ENCODE measurements at places on chromosomes 13 and 19.

GRCh38 chr13:108037348-108037747 is 178.0 kb downstream of the LIG4 start:
- no peak for DNase-seq

DNA sequence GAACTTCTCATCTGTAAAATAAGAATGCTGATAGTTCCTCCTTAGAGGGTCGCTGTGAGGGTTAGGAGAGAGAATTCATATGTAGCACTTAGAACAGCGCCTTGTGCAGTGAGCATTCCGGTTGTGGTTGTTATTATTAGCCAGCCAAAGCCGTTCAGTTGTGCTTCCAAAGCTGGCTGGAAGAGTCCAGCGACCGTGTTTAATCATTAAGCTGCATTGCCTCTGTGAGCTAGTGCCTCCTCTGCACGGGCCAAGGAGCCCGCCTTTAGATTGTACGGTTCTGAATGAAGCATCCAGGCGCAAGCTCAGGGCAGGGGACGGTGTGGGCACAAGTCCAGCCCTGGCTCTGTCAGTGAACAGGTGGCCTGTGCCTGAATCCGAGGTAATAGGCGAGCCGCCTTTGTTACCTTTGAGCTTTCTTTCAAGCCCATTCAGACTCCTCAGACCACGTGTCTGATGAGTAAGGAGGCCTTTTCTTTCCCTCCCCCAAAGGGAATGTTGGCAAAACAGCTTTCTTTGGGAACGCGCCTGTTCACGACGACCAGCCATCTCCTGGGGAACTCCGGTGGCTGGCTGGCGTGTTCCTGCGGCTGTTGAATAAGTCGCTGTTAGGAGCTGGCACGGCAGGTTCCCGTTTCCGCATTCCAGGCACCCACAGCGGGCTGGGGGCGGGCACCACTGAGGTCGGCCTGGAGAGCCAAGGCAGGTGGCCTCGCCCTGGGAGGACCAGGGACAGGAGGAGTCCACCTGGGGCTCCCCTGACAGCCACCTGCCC is 25.1 kb downstream of the SIPA1L3 start:
- peak; percentile 67 for DNase-seq

GRCh38 chr13:95754069-95754468 is 77.1 kb downstream of the DNAJC3 start:
- DNase-seq: no peak

DNA sequence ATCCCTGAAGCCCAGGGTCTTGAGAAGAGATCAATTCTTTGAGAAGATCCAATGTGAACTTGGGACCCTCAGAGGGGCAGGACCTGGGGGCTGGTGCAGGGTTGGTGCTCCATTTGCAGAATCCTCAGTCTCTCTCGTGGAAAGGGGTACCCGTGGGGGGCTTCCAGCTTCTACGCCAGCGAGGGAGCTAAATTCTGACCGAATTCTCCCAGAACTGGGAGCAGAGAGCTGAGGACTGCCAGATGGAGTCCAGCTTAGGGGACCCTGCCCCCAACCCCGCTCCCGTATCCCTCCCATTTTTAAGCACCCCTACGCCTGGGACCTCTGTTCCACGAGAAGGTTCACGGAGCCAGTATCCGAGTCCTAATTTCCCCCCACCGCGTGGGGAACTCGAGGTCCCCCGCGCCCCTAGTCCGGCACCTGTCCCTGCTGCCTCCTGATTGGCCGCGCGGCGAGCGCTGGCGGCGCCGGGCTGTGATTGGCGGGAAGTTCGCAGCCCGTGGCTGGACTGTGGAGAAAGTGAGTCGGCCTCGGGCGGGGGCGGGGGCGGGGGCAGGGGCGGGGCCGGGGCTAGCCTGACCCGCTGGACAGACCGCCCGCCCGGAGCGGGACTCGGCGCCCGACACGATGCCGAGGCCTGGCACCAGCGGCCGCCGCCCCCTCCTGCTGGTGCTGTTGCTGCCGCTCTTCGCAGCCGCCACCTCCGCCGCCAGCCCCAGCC is 4.4 kb upstream of the LTBP4 start:
- no peak for DNase-seq

DNA sequence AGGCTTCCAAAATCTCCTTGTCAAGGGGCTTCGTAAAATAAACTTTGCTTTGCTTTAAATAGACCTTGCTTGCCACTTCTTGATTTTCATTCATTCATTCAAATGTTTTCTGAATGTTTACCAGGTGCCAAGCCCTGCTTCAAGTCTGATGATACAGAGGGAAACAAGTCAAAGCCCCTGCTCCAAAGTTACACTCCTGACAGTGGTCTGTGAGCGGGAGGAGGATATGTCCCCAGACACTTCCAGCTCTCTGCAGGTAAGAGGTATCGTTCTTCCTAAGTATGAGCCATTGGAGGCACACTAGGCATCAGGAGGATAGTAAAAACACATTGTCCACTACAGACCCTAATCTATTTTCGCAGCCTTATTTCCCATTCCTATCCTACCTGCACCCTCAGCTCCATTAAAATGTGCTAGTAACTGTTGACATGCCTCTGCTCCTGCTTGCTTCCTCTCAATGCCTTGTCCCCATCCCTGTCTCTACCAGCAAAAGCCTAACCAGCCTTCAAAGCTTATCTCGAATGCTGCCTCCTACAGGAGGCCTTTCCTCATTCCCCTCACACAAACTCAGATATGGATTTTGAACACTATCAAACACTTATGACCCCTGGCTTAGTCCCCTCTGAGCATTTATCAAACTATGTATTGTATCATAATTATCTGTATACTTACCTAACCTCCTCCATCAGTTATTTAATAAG is 6.2 kb upstream of the WBP4 start:
- DNase-seq: no peak

- no peak for DNase-seq
Observed at GRCh38 chr19:28569132-28570131, 643.5 kb downstream of the UQCRFS1 start.

GRCh38 chr13:70568571-70568970 is 460.3 kb upstream of the KLHL1 start:
- DNase-seq: peak; percentile 71

GRCh38 chr13:28000567-28000966 is 12.1 kb upstream of the URAD start:
- DNase-seq: no peak

GRCh38 chr19:10670182-10670581 is 16.0 kb downstream of the ILF3 start:
- DNase-seq: no peak

DNA sequence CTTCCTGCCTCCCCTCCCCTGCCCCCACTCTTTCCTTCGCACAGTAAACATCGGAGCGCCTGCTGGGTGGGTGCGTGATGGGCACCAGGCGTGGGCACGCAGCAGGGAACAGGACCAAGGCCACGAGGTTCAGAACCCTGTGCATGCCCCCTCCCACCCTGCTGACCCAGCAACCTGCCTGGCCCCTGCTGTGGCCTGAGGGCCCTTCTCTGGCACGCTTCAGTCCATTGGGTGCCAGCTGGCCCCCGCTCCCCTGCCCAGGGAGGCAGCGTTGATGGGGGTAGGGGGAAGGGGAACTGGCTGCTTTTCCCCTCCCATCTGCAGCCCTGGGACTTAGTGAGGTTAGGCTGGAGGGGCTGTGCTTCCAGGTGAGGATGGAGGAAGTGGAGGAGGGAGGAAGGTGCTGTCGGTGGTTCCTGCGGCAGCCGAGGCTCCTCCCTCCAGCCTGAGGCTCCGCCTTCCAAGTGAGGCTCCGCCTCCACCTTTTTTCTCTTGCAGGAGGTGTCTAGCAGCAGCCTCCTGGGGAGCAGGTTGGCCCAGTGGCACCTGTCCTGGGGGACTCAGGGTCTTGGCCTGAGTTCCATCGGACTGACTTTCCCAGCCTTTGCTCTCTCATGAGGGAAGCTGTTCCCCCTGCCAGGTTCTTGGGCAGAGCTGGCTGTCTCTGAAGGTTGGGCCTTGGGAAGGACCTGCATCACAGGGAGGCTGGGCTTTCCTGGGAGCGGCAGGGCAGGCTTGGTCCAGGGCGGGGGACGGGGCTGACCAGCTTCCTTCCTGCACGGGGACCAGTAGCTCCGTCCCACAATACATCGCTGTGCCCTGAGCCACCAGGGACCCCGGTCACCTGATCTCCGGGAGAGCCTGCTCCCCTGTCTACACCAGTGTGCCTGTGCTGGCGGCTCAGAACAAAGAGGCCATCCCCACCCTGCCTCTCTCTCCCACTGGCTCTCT is 7.3 kb downstream of the PIAS4 start:
- DNase-seq: no peak

GRCh38 chr19:1987197-1988187 is 28.0 kb downstream of the BTBD2 start:
- DNase-seq: no peak

DNA sequence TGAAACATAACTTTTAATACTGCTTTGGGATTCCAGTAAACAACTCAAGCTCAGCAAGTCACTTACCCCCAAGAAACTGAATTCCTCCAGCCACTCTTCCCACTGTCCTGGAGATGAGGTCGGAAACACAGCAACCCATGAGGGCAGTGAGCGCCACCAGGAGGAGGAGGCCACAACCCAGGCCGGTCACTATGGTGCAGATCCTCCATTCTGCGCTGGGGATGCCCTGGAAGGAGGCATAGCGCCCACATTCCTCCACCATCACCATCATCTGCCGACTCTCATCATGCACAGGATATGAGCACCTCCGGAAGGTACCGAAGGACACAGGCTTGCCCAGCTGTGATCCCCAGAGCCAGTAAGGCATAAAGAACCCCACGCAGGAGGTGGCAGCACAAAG is 2.2 kb downstream of the LHFPL6 start:
- DNase-seq: peak; percentile 56

DNA sequence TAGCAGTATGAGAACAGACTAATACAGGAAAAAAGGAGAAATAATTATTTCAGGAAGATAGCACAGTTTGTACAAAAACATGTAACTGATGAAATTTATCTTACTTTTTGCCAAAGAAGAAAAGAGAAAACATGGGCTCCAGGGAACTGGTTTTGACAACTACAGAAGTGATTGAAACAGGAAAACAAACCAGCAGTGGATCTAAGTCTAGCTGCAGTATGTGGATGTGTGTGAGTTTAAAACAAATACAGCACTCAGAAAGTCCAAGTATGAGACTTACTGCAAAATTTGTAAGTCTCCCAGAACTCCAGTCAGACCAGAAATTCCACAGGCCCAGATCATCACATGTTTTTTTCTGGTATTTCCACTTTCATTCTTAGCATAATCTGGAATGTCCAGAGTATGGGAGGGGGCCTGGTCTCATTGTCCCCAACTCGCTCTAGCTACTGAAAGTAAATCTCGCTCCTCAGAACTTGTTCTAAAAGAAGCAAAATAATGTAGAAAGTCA is 259.5 kb downstream of the NHLRC3 start:
- DNase-seq: no peak

DNA sequence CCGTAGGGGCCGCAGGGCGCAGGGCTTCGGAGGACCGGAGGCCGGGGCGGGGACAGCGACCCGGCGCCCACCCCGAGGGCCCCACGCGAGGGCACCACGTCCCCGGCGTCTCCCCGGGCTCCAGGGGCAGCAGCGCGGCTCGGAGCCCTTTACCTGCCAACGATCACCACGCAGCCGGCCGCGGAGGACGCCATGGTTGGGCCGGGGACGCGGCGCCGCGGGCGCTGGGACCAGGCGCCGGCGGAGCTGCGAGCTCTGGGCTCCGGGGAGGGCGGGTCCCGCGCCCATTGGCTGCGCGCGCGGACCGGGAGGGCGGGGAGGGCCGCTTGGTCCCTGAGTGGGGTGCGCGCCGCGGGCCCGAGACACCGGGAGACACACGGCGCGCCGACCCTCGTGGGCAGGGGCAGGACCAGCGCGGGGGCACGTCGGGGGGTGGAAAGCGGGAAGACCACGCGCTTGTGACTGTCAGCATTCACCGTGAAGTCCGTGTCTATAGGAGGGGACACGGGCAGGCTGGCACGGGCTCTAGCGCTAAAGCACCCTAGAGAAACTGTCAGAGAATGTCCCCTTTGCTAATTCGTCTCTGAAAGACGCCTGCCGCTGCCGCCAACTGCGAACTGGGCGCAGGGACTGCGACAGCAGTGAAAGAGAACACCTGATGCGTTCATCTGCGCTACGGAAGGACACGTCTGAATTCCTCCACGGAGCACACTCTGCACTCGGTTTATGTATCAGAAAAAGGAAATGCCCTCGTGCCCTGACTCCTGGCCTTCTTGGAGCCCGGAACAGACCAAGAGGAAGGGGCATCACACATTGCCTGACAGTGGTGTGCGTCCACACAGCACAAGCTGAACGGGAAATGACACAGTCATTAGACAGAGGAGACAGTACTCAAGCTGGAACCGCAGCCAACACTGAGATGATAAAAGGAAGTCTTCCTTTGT is at the start of gene CRYL1:
Gene CRYL1, minus strand, starts transcription at position 257 of the 944 bp plus-strand sequence. Its CDS starts 63 bp downstream, at position 194.
- DNase-seq: peak; percentile 82

GRCh38 chr13:88153353-88153752 is 482.2 kb downstream of the SLITRK5 start:
- no peak for DNase-seq

GRCh38 chr13:102930566-102930965 is 84.7 kb downstream of the ERCC5 start:
- no peak for DNase-seq

DNA sequence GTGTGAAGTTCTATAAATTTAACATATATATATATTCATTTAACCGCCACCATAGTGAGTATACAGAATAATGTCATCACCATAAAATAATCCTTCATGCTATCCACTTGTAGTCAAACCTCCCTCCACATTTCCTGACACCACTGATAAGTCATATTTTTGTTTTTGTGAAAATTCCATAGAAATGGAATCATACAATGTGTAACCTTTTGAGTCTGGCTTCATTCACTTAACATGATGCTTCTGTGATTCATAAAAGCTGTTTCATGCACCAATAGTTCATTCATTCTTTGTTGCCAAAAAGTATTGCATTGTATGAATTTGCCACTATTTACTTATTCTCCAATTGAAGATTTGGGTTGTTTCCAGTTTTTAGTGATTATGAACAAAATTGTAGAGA is 497.5 kb upstream of the PCDH20 start:
- no peak for DNase-seq

DNA sequence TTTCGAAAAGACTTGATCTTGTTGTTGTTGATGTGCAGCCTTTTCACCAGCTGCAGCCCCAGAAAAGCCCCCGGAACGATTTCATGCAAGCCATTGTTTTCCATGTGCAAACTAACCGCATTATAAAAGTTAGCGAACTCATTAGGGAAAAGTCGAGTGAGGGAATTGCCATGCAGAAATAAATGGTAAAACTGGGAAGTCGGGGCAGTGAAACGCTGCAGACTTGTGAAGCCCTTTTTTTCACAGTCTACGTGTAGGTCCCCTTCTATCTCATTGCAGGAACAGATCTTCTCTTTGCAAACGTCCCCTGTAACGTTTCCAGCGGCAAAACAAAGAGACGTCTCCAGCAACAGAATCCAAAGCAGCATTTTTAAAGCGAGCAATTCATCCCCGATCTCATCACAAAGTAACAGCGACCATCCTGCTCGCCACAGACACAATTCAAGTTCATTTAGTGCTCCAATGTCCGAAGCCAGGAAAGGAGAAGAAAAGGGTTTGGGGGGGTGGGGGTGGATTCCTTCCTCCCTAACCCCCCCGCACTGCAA is 1.1 kb downstream of the SLITRK1 start:
- DNase-seq: peak; percentile 77

GRCh38 chr13:29936956-29937355 is 86.5 kb upstream of the UBL3 start:
- DNase-seq: no peak

GRCh38 chr13:108188260-108188659 is 27.1 kb downstream of the LIG4 start:
- DNase-seq: no peak

GRCh38 chr13:45545686-45546409 is 69.7 kb downstream of the ERICH6B start:
- no peak for DNase-seq

GRCh38 chr13:112603641-112604225 is 15.8 kb upstream of the TUBGCP3 start:
- DNase-seq: no peak

- DNase-seq: no peak
Observed at GRCh38 chr13:106696719-106697118, 128.8 kb upstream of the ARGLU1 start.

Measured in brain (organoid and tissue), 16 donors.